Activated CD8-positive, alpha-beta T cell treated with anti-CD3 and anti-CD28 coated beads for 36 hours (primary cell): ENCODE measurements at places on chromosomes 12 and 14.

DNA sequence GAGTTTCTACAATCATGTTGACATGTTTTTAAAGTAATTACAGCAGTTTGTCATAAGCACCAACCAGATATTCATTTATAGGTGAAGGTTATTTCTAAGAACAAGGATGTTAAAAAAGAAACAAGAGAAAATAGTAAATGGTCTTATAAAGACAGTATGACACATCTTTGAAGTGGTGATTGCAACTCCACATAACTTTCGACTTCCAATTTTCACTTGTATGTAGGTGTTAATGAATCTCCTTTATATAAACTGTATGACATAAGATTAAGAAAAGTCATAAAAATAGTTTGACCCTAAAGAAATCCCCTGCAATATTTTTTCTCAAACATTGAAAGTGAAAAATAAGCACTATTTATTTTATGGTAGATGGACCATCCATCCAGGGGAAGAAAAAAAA lies 144.8 kb upstream of the PTPRQ start:
- H3K4me1 ChIP-seq, result no peaks in the 10 kb centered on the region
- H3K27me3 ChIP-seq, result no peaks in the 10 kb centered on the region
- no peak for DNase-seq
- no peaks in the 10 kb centered on the region for H3K36me3 ChIP-seq
- H3K4me3 ChIP-seq, result no peak overlapping the region

DNA sequence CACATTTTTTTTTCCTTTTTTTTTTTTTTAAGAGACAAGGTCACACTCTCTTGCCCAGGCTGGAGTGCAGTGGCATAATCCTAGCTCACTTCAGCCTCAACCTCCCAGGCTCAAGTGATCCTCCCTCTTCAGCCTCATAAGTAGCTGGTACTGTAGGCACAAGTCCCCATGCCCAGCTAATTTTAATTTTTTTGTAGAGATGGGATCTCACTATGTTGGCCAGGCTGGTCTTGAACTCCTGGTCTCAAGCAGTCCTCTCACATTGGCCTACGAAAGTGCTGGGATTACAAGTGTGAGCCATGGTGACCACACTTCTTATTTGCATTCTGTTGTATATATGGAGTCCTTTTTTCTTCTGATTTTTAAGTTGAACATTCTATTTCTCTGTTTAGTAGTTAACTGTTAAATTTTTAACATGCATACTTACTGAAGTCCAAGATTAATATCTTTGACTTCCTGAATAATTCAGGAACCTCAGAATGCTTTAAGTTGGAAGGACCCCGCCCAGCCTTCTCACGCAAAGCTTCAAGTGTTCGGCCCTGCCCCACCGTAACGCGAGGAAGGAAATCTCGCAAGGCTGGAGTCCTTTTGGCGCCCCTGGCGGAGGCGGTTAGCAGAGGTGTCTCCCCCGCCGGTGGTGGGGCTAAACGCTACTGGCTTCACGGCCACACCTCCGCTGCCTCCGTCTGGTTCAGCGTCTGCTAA lies 21.6 kb downstream of the SPATS2 start:
- H3K4me3 ChIP-seq, result no peak overlapping the region
- no peak overlapping the region for H3K27ac ChIP-seq
- peak; percentile 81 for DNase-seq
- peaks cover 4% of the 10 kb centered on the region for H3K4me1 ChIP-seq
- H3K36me3 ChIP-seq, result no peaks in the 10 kb centered on the region
- H3K27me3 ChIP-seq, result no peaks in the 10 kb centered on the region

GRCh38 chr14:102206918-102207317 lies 67.2 kb downstream of the WDR20 start:
- peaks cover 14% of the 10 kb centered on the region for H3K36me3 ChIP-seq
- peaks cover 12% of the 10 kb centered on the region for H3K4me1 ChIP-seq
- H3K27ac ChIP-seq, result no peak overlapping the region
- H3K4me3 ChIP-seq, result no peak overlapping the region

DNA sequence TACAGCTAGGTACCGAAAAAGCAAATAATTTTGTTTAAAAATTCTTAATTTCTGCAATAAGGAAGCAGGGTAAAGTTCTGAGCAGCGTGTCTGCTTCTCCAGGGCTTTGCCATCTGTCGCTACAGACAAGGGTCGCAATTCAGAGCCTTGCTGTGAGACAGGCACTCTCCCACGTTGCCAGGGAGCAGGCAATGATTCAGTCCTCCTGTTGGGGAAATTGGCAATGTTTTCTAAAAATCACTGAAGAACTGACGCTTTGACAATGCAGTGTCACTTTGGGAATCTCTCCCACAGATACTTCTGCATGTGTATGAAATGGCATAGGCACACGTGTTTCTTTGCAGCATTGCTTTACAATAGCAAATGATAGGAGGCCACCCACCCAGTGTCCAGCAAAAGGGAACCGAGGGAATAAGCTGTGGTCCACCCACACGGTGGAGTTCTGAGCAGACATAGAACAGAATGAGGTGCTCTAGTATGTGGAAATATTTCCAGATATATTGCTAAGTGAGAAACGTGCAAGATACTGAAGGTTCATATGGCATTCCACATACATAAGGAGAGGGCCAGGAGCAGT lies 16.0 kb upstream of the HIP1R start:
- no peaks in the 10 kb centered on the region for H3K4me1 ChIP-seq
- DNase-seq, result no peak
- no peak overlapping the region for H3K4me3 ChIP-seq
- no peaks in the 10 kb centered on the region for H3K36me3 ChIP-seq
- H3K27me3 ChIP-seq, result no peaks in the 10 kb centered on the region

- H3K4me3 ChIP-seq, result peak overlapping the region; percentile 84
- peaks cover 25% of the 10 kb centered on the region for H3K4me1 ChIP-seq
- H3K36me3 ChIP-seq, result peaks cover 10% of the 10 kb centered on the region
- peak; percentile 89 for DNase-seq
- peak overlapping the region; percentile 84 for H3K27ac ChIP-seq
These were observed 494 bp downstream of the GCH1 start for GRCh38 chr14:54902143-54902520.
